Right renal pelvis (tissue), 4 donors: ENCODE measurements at places on chromosomes 4 and X.

GRCh38 chr4:62709618-62710252 lies 1509.6 kb downstream of the ADGRL3 start:
- DNase-seq, result peak; percentile 18

DNA sequence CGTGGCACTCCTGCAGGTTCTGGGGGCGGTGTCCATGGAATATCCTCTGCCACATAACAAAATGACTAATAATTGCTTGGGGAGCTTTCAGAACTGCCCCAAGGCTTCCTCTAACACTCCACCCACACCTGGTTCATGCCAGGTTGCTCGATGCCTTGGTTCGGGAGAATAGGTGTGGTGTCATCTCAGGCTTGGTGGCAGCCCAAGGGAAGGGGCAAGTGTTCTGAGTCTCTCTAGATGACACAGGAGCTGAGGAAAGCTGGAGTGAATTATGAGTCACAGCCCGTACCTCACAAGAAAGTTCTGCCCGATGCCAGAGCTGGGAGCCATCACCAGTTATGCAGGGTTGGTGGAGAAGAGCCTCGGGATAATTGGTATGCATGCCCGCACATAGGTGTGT lies 14.7 kb downstream of the FTSJ1 start:
- DNase-seq, result no peak

DNA sequence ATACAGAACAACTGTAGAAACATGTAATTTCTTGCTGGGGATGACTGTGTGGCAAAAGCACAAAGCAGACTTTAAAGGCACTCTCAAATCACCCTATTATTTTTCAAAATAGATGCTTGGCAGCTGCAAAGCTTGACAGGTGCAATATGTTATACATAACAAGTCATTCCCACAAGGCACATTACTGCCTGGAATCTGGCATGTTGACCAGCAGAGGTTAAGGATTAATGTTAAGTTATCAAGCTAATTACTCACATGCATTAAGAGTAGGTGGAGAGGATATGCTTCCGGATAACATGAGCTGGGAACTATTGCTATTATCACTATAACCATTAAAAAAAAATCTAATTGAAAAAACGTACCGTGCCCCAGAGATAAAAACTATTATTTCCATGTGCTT lies 17.8 kb downstream of the ANOS1 start:
- no peak for DNase-seq

GRCh38 chr4:111717921-111718320 lies 427.3 kb upstream of the FAM241A start:
- DNase-seq, result no peak

DNA sequence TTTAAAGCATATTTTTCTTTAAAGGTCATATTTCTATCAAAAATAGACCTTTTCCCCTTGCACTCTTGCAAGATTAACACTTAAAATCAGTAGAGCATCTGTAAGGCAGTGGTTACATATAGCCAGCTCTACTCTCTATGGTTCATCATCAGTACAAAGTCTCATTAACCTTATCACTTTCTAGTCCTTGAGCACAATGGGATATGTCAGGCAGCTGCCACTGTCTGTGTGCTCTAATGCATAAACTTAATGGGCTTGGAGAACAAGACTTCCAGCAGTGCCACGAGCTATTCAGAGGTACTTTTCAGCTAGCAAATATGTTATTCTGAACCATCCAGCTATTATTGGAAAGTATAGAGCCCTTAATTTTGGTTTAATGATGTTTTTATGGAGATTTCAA lies 393.7 kb downstream of the GASK1B start:
- no peak for DNase-seq
